ENCODE measurements at places on chromosomes 12 and 14.

DNA sequence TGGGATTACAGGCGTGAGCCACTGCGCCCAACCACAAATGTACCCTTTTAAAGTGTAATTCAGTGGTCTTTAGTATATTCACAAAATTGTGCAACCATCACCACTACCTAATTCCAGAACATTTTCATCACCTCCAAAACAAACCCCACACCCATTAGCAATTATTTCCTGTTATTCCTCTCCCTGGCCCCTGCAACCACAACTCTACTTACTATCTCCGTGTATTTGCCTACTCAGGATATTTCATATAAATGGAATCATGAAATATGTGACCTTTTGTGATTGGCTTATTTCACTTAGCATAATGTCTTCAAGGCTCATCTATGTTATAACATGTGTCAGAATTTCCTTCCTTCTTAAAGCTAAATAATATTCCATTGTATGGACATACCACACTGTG lies 16.0 kb upstream of the AQP2 start:
- peak; percentile 24 for DNase-seq

GRCh38 chr12:86118161-86118560 lies 138.0 kb downstream of the MGAT4C start:
- no peak for DNase-seq

DNA sequence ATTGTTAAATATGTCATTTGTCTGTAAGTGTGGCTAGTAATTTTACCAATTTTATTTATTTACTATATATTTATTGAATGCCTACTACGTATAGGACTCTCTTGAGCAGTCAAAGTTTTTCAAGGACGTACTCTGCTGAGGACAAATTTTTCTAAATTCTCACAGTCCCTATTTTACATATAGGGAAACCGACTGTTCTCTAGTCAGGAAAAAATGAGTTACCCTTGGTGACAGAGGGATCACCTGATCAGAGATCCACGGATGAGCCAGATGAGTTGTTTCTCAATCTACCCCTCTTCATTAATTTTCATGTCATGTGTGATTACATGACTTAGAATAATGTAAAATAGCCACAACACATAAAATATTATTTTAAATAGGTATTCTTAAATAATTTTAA lies 96.2 kb upstream of the SLC38A2 start:
- no peak for DNase-seq

DNA sequence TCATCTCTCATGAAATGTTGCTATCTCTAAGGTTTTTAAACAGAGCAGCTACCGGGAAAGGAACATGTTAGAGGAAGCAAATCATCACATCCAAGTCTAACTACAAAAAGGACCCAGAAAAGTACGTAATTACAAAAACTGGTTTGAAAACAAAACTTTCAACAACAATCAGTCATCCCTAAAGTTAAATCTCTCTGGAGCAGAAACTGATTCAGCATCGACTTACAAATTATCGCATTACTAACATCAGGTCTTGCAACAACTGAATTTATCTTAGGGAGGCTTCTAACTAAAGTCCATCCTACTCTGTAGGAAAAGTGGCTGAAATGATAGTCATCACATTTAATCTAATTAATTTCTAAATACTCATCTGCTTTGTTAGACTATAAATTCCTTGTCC lies 137.0 kb downstream of the MED13L start:
- DNase-seq, result no peak

- DNase-seq, result peak; percentile 71
Observed at GRCh38 chr12:56628671-56629458, 1.3 kb downstream of the BAZ2A start.

GRCh38 chr12:85580562-85581168 lies 255.5 kb downstream of the RASSF9 start:
- peak; percentile 73 for DNase-seq

DNA sequence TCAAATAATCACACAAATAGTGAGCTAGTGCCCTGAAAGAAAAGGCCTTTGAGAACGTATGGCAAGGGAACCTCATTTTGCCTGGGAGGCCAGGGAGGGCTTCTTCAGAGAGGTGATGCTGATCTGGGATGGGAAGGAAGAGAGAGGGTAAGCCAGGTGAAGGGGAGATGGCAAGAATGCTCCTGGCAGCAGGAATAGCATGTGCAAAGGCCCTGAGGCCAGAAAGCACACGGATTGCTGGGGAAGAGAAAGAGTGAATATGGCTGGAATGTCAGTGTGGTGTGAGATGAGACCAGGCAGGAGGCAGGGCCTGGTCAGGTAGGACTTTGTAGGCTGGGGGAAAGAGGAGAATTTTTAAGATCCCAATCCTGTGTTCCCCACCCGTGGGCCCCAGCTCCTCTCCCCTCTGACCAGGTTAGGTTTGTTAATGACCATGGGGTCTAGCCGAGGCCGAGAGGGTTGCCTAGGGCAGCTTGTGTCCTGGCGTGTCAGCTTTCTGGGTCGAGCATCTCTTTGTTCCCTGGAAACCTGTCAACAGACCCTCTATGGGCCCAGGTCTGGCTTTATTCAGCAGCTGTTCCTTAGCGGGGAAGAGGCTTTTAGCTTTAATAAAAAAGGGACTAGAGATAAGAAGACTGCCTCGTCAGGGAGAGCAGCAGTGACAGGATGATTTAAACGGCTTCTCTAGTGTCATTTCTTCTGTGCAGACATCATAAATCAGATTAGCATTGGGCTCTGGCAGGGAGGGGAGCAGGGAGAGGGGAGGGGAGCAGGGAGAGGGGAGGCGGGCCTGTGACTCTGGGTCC lies 123.4 kb downstream of the ADCK1 start:
- DNase-seq, result no peak

- no peak for DNase-seq
Observed at GRCh38 chr12:62694116-62694515, 227.5 kb downstream of the MON2 start.

DNA sequence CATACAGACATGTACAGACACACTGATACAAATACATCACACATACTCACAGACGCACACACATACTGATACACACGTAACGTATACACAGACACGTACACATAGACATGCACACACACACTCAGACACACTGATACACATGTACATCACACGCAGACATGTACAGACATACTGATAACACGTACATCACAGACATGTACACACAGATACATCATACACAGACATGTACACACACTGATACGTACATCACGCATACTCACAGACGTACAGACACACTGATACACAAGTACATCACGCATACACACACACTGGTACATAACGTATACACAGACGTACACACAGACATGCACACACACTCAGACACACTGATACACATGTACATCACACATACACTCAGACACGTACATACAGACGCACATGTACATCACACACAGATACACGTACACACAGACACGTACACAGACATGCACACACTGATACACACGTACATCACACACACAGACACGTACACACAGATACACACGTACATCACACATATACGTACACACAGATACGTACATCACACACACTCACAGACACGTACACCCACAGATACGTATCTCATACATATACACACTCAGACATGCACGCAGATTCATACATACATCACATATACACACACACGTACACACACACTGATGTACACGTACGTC lies 5.1 kb downstream of the ZNF605 start:
- no peak for DNase-seq

- no peak for DNase-seq
Observed at GRCh38 chr14:101973356-101973755, 9.0 kb downstream of the DYNC1H1 start.

DNA sequence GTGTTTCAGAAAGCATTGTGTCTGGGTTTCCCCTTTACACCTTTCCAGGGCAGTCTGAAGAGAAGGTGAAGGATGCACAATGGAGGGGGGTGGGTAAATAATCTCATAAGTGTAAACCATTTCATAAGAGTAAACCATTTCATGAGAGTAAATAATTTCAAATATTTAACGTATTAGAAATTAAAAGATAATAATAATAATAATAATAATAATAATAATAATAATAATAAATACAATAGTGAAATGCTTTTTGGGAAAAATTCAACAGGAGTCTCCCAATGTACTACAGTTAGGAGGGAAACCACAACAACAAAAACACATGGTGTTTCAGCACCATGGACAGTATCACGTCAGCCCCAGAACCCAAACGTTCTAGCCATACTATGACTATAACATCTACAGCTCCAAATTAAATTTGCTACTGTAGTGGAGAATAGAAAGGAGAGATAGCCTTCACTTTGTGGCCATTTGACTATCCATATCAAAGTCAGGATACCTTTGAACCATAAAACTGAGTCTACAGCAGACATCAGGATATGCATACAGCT lies 691.8 kb downstream of the BCL11B start:
- DNase-seq, result no peak

GRCh38 chr14:44940944-44941343 lies 20.8 kb downstream of the KLHL28 start:
- no peak for DNase-seq

GRCh38 chr12:94844452-94844851 lies 159.0 kb downstream of the NDUFA12 start:
- DNase-seq, result no peak

DNA sequence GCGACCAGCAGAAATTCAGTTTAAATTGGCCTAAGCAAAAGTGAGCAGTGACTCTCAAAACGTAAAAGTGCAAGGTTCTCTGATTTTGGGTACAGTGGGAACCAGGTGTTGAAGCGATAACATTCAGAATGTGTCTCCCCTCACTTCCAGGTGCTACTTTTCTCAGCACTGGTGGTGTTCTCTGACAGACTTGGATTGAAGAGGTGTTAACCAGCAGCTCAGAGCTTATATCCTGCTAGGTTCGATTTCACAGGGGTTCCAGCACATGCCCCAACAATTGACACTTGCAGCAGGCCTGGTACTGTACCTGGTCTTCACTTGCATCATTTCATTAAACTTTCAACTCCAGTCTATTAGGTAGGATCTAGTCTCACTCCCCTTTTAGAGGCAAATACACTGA lies 680.2 kb downstream of the VRK1 start:
- DNase-seq, result no peak

GRCh38 chr12:14607568-14607967 lies 39.9 kb upstream of the PLBD1 start:
- no peak for DNase-seq

DNA sequence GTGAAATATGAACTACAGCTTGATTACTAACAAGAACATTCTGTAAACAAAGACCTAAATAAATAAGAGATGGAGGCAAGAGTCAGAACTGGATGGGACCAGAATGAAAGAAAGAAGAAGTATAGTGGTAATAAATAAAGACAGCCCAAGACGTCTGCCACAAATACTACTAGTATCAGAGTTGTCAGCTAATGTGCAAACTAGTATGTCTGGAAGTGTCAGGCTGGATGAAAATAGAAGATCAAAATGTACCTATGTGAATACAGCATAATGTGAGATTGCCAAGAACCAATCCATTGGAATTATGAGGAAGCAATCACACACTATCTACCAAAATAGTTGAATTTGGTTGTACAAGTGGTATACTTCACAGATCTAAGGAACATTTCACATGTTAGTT lies 353.0 kb downstream of the BTG1 start:
- DNase-seq, result no peak

DNA sequence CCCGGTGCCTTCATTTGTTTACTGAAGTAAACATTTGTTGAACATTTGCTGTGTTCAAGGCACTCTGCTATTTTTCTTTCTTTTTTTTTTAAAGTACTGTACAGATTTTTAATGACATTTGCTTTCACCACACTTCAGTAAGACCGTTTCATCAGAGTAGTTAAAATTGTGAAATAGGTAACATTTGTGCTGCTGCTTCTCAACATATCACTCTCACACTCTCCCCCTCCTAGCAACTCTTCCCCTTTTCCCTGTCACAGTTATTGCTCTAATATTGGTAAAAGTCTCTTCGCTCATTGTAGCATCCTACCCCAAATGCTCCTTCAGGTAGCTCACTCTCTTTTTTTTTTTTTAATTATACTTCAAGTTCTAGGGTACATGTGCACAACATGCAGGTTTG lies 49.6 kb downstream of the SRGAP1 start:
- DNase-seq, result peak; percentile 25

- DNase-seq, result no peak
Observed at GRCh38 chr14:91873471-91874415, 6.4 kb upstream of the TC2N start.

DNA sequence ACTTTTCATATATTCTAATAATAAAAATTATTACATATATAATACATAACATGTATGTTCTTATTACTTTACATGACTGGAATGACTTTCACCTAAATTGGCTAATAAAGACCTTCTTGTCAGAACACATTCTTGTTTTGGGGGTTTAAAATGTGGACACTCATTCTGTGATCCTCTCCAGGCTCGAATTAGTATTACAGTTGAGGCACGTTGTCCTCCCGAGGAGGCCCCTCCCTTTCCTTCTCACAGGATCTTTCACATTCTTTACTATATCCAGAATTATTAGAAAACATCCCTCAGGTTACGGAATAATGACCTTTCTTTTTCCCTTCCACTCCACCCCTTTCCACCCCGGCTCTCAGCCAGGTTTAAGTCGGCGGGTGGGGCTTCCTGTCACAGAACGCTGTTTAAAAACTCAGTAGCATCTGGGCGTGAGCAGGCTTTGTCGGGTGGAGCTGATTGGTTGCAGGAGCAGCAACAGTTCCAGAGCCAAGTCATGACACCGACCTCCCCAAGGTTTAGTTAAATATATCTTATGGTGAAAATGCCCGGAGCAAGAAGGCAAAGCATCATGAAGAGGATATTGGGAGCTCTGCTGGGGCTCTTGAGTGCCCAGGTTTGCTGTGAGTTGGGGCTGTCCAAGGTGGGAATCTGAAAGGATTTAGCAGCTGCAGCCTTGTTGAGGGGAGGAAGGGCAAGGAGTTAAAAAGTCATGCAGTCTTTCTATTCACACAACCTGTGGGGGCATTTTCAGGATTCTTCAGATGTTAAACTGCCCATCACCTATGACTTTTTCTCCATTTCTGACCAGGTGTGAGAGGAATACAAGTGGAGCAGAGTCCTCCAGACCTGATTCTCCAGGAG lies 396.7 kb upstream of the OR4E1 start:
- peak; percentile 4 for DNase-seq

GRCh38 chr14:75515629-75515996 lies 6.7 kb upstream of the BATF start:
- DNase-seq, result no peak

GRCh38 chr14:70073924-70074566 lies 114.7 kb downstream of the SLC8A3 start:
- peak; percentile 76 for DNase-seq

GRCh38 chr14:81485372-81485771 lies 48.3 kb downstream of the SEL1L start:
- DNase-seq, result no peak

GRCh38 chr12:42365486-42365885 lies 39.5 kb downstream of the PPHLN1 start:
- no peak for DNase-seq

GRCh38 chr12:46111715-46112114 lies 121.3 kb upstream of the SCAF11 start:
- no peak for DNase-seq

- DNase-seq, result peak; percentile 49
Observed at GRCh38 chr12:46915836-46916235, 90.0 kb upstream of the SLC38A4 start.

DNA sequence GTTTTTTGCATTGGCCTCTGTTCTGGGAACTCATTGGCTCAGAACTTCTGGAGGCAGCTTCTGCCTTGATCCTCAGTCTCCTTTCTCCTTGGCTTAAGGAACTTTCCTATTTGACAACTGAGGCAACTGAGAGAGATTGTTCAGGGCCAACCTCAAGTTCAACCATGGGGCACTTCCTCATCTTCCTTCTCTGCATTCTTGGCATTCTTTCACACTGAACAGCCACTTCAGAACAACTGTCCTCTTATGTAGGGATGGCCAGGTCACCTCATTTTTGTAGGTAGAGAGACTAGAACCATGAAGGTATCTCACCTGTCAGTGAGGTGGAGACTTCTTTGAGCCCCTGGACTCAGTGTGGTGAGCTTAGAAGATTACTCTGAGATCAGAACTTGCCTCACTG lies 63.0 kb upstream of the NRXN3 start:
- DNase-seq, result no peak
